NCI-H526 treated with DMSO at 0.1 percent for 48 hours (cell line): ENCODE measurements at places on chromosomes 11 and 22.

GRCh38 chr22:49015459-49015858 lies 812.2 kb downstream of the BRD1 start:
- DNase-seq = no peak

DNA sequence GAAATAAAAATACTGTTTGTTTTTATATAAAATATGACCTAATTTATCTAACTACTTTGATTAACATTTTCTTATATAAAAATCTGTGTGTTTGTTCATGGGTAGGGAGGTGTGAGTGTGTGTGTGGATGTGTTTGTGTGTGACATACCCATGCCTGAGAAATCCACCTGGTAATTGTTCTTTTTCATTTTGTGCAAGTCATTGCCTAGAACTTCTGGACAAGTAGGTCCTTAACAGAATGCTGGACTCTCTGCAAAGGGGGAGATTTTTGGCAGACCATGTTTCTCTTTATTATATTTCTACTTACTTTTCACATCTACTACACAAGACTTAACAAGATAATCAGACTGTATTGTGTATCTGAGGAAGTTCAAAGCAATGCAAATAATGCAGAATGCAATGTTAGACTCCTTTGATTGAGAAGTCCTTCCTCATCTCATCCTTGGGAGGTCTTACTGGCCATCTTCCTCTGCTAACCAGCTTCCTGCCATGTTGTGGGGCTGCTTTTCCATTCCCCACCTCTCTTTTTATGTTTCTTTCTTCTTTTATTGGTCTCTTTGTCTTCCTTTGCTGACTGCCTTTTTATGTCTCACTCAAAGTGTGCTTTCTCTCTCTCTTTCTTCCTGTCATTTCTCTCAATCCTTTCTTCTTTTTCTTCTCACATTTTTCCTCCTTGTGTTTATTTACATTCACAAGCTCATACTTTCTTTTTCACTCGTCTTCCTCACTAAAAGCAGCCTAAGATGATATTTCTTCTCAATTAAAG lies 1017.0 kb upstream of the CNTN5 start:
- no peak for DNase-seq

DNA sequence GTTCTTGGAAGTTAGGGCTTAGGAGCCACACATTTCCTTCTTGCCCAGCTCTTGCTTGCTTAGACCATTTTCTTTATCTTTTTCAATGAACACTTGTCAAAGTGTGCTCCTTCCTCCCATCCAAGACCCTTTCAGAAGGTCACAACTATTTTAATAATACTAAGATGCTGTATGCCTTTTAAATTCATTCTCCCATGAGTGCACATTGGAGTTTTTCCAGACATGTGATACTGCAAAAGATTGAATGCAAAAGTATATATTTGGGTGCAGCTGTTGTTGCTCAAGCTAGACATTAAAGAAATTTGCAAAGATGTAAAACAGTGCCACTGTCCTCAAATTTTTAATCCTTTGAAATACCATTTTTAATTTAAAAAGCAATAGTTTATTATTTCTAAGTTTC lies 69.3 kb upstream of the TNRC6B start:
- peak; percentile 10 for DNase-seq

DNA sequence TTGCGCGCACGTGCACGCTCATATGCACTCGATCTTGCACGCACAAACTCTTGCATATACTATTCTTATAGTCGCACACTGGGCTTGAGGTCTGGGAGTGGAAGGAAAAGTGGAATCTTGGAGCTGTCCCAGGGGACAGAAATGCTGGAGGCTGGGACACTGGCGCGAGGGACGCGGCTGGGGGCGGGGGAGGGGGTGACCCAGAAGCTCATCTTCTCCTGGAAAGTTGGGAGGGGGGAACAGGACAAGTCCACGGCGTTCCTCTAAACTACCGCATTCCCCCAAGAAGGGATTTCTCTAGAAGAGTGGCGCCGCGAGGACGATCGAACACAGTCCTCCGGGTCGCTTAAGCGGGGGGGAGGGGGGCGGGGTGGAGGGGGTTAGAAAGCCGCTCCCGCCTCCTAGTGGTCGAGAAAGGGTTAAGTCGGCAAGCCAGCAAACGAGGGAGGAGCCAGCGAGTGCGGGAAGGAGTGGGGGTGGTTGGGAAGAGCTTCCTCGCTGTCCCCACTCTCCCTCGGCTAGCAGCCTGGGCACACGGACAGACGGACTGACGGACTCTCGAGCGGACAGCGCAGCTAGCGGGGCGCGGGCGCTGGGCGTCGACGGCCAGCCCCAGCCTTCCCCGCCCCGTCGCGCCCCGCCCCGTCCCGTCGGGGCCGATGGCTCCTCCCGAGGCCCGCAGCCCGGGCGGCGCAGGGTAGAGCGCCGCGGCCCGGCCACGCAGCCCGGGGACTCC lies at the start of gene RTN4RL2:
TSS of gene RTN4RL2 (plus strand) at position 507 of the 736 bp plus-strand sequence. CDS start 338 bp downstream, outside the sequence.
- peak; percentile 24 for DNase-seq

DNA sequence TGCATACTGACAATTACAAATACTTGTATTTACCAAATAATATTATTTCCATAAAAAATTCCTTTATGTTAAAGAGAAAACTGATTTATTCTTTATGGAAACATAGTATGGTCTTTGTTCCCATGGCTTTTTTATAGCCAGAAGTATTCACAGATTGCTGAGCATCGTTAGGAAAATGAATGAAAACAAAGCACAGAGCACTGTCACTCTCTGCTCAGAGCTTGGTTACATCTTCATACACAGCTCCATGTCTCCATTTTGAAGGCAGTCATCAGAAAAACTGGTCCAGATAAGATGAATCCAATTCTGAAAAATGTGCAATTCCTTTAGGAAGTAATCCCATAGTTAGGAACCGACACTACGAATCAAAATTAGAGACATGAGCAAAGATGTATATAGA lies 9.0 kb upstream of the SLC6A5 start:
- DNase-seq = no peak

- DNase-seq = no peak
Observed at GRCh38 chr11:47202576-47202975, 12.2 kb upstream of the DDB2 start.

DNA sequence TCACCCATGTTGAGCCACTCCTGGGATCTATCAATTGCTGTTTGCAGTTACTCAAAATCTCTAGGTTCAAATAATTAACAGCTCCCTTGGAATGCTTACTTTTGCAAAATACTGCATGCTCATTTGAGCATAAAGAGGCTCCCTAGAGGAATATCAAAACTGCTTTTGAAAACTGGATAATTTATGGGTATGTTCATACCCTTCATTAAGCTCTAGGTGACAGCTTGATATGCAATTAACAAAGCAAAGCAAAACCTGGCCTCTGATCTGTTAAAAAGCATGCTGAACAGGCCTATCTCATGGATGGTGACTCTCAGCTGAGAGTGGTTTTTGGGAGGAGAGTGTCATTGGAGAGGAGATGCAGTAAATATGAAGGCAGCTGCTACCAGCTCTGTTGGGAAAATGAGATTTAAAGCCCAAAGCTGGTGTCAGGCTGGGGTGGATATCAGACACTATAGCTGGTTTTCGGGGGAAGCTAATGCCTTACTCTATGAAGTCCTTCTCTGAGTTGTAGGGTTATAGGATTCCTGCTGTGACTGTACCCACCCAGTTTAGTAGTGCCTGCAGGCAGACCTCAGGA lies 110.9 kb downstream of the RASSF10 start:
- no peak for DNase-seq

- peak; percentile 50 for DNase-seq
Observed at GRCh38 chr11:727859-728748, 19.2 kb upstream of the TALDO1 start.

DNA sequence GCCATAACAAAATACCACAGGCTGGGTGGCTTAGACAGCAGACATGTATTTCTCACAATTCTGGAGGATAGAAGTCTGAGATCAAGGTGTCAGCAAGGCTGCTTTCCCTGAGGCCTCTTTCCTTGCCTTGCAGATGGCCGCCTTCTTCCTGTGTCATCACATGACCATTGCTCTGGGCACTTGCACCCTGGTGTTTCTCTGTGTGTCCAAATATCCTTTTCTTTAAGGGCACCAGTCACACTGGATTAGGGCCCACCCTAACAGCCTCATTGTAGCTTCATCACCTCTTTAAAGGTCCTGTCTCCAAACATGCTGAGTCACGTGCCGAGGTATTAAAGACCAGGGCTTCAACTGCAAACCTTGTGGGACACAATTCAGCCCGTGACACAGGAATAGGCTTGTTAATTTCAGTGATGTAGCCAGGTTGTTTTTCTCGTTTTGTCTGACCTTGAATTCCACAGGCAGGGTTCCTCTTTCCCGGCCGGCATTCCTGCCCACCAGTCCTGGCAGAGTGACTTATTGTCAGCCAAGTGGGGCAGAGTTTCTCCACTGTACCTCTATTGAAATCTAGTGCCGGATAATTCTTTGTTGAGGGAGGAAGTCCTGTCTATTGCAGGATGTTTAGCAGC lies 100.1 kb downstream of the KCNQ1OT1 start:
- DNase-seq = no peak

- DNase-seq = no peak
Observed at GRCh38 chr11:102274628-102275027, 42.7 kb upstream of the BIRC3 start.
